Stimulated activated CD4-positive, alpha-beta T cell treated with anti-CD3 and anti-CD28 coated beads, Interleukin-1b, Interleukin-23, amount 100 ng/mL, for 1 hour (primary cell): ENCODE measurements at places on chromosomes 4 and X.

DNA sequence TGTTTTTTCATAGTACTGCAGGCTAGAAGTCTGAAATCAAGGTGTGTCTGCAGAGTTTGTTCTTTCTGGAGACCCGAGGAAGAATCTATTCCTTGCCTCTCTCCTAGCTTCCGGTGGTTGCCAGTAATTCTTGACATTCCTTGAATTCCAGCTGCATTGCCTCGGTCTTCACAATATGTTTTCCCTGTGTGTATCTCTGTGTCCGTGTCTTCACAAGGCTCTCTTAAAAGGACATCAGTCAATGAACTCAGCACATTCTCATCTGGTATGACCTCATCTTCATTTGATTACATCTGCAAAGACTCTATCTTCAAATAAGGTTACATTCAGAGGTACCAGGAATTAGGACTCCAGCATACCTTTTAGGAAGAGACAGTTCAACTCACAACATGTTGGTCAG, 163.4 kb downstream of the BANK1 start:
- no peak for DNase-seq

GRCh38 chrX:130170752-130171445, 863 bp upstream of the RAB33A start:
- no peak for DNase-seq

DNA sequence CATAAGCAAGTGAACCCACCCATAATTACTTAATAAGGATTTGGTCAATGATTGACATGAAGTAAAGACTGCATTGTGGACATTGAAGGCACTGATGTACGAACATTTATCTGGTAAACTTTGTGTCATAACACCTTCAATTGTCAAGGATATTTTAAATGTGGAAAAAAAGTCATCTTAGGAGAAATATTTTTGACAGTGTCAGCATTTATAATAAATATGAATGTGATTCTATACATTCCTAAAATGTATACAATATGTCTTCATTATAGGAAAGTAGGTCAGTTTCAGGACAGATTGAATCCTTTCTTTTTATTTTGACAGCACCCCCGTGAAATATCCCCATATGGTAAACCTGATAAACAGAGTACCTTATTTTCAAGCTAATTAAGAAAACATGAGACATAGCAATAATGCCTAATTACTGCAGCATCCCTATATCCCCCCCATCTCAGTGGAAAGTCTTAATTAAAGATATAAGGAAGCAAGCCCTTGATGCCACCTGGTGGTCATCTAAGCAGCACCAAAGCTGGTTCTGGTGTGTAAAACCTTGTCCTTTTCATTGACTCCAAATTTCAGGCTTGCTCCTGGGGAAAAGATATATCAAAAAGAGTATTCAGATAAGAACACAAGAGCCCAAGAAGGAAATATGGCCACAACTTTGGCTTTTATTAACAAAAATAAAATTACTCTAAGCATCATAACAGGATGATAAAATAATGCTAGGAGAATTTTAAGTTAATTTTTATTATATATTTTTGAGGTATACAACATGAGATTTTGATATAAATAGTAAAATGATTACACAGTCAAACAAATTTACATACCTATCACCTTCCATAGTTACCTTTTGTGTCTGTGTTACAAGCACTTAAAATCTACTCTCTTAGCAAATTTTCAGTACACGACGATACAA, 379.7 kb downstream of the TLL1 start:
- DNase-seq = no peak

DNA sequence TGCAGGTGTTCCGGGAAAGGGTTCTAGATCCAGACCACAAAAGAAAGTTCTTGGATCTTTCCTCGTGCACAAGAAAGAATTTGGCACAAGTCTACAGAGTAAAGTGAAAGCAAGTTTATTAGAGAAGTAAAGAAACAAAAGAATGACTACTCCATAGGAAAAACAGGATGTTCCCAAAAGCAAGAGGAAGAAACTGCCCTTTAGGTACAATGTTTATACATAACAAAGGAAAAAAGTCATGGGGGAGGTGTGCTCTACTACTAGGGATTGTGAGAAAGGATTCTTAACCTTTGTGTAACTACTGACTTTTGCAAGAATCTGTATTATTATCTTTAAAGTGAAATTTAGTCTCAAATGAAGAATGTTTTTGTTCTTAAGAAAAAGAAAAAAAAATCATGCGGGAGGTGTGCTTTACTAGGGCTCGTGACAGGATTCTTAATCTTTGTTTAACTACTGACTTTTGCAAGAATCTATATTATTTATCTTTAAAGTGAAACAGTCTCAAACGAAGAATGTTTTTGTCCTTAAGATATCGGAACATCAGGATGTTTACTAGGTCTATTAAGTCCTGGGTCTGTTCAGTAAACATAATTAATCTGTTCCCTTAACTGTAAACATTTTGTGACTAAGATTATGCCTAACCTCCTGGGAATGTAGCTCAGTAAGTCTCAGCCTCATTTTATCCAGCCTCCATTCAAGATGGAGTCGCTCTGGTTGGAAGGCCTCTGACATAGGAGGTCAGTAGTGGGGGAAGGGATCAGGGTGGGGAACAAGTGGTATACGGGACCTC, 110.4 kb upstream of the BEND4 start:
- DNase-seq = no peak

DNA sequence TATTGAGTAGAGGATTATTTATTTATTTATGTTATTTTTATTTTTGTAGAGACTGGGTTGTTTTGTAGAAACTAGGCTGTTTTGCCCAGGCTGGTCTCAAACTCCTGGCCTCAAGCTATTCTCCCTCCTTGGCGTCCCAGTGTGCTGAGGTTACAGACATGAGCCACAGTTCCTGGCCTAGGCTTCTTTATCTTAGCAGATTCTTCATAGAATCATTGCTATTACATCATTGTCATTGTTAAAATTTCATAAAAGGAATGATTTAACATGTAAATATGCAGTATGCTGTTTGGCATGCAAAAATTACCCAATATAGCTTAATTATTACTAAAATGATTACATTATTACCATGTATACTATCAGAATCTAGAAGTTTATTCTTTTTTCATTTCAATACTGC, 24.2 kb downstream of the SULT1E1 start:
- no peak for DNase-seq

- no peak for DNase-seq
These were observed 1661.6 kb upstream of the PCDH7 start for GRCh38 chr4:29058531-29058930.

GRCh38 chr4:42594888-42595287, 62.0 kb downstream of the ATP8A1 start:
- DNase-seq = no peak

- DNase-seq = no peak
These were observed 137.8 kb upstream of the NUDT6 start for GRCh38 chr4:123060039-123060770.

- no peak for DNase-seq
These were observed 97.9 kb downstream of the ARHGEF9 start for GRCh38 chrX:63686878-63687714.

GRCh38 chrX:130714135-130714534, 188.9 kb downstream of the ENOX2 start:
- DNase-seq = no peak
